ENCODE measurements at places on chromosomes 11 and 22.

DNA sequence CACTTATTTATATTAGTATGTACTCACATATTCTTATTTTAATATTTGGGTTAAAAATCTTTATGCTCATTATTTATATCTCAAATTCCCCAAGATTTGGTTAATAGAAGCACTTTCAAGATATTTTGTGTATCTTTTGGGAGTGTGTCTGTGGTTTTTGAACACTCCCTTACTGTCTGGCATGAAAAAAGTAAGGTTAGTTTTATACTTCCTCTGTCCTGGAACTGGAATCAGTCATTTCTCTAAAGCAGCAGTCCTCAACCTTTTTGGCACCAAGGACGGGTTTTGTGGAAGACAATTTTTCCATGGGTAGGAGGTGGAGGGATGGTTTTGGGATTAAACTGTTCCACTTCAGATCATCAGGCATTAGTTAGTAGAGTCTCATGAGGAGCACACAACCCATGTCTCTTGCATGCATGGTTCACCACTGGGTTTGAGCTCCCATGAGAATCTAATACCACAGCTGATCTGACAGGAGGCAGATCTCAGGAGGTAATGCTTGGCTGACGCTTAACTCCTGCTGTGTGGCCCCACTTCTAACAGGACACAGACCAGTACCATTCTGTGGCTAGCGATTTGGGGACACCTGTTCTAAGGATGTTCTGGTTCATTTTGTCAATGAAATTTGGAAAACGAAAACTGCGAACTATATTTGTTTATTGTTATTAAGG lies 60.2 kb downstream of the CASP12 start:
- no peak for DNase-seq

- DNase-seq = no peak
Measured at GRCh38 chr11:1224111-1224490, 1.2 kb downstream of the MUC5B start.

DNA sequence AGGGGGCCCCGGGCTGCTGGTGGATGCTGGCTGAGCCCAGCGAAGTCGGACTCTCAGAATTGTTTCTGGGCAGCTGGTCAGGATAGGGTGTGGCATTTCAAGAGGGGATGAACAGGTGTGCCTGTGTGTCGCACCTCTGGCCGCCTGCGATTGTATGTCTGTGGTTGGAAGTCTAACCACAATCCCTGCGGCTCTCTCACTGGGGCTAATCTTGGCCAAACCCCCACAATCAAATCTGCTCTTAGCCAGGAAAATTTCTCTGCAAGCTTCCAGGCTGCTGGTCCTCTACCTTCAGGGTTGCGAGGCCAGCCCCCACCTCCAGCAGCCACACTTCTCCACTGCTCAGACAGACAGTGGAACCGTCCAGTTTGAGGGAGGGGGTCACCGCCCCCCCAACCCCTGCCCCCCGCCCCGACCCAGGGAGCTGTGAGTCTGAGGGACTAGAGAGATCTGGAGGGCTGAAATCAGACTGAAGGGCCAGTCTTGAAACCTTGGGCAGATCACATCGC lies 953 bp downstream of the ATG16L2 start:
- DNase-seq = peak; percentile 7

DNA sequence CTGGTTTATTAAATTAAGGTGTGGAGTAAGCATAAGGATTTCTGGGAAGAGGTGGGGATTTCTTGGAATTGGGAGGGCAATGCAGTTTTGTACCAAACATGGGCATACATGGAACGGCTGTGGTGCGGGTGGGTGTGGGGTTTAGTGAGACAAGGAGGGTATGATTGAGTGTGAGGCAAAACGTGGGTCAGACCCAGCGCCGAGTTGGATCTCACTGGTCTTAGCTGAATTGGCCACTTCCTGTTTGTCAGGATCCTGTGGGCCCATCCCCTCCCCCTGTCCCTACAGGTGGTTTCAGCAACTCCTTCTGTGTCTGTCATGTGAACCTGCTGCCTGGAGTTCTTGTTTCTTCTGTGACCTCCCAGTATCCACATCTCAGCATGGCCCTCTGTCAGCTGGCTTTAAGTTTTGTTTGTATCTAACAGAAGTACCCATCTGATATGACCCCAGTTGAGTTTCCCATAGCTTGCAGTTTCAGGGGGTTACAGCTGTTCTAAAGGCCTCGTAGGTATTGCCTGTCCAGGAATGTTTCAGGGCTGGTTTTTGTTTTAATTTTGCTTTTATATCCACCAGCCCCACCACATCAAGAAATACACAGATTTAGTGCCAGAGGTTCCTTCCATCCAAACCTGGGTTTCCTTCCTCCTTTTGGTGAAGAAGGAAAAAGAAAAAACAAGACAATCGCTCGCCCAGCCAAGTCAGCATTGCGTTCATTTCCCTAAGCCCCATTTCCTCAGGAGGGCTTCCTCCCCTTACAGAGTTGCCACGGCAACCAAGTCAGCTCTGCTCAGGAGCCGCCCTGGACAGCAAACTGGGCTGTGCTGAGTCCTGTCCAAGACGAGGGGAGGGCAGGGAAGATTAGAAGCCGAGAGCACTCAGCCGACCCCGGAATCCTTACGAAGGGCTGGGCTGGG lies 6.0 kb downstream of the APOL1 start:
- DNase-seq = no peak

- no peak for DNase-seq
Measured at GRCh38 chr11:12066056-12066798, 44.2 kb upstream of the MICAL2 start.
